ENCODE measurements at places on chromosomes 12 and 14. TPM values are rescaled to one million over a fixed set of nuclear protein-coding genes. Genes with fewer than 3 reads are reported as not detected.

GRCh38 chr14:73180385-73180805 is 44.1 kb downstream of the PSEN1 start:
- peak; percentile 18 for DNase-seq

DNA sequence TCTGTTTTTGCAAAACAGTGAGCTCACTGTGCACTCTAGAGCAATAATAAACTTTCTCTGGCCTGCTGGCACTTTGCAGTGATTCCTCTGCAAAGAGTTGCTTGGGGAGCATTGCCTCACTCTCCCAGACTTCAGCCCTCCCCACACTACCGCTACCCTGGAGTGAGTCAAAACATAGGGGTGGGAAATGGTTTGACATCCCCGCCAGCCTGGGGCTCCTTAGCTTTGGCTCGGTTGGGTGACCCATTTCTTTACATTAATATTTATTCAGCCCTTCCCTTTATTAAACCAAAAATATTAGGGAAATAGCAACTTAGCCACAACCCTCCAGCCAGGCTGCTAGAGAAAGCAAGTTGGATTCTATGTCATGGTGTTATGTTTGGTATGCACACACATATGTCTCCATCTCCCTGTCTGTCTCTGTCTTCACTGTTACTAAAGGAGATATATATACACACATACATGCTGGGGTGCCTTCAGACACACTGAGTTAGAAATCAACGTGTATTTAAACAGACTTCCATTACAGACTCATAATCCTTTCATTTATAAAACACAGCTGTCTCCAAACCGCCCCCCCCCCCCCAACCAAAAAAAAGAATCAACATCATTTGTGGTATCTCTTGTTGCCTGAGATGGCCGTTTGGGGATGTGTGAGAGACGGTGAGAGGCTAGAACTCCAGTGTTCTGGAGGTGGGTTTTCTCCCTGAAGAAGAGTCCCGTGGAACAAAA is 3.4 kb upstream of the IRF2BPL start:
- no peak for DNase-seq

- no peak for DNase-seq
These were observed 2.7 kb downstream of the TTC6 start for GRCh38 chr14:37597914-37598746.

DNA sequence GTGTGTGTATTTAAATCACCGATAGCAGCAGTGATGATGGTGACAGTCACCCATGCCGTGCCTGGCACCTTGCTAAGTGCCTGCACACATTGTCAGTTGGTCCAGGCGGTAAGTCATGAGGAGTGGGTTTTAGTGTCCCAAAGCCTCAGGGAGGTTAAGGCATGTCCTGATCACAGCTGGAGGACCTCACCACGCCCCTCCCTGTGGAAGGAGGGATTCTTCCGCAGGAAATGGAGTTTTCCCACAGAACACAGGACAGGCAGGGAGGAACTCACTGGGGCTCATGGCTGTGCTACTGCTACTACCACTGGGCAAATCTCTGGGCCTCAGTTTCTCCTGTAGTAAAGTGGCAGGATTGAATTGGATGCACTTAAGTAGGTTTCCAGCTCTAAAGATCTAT is 142.3 kb downstream of the CACNA1C start:
- DNase-seq, result no peak

GRCh38 chr14:84864548-84865271 is 665.2 kb upstream of the FLRT2 start:
- no peak for DNase-seq

DNA sequence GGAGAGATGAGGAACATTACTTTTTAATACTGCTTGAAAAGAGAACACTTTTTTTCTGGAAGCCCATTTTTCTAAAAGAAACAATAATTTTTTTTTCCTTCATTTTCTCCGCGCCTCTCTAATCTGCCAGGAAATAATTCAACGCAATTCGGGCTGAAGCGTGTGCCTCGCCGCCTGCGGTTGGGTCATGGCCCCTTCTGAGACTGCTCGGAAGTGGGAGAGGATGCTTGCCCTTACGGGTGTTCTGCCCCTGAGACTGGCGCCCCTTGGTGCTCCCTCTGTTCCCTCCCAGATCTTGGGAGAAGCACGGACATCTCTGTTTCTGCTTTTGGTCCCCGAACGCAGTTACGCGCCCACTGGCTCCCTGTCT is 332 bp upstream of the TBC1D30 start:
- DNase-seq, result no peak

- no peak for DNase-seq
These were observed 57.6 kb downstream of the ST8SIA1 start for GRCh38 chr12:22276867-22277266.

DNA sequence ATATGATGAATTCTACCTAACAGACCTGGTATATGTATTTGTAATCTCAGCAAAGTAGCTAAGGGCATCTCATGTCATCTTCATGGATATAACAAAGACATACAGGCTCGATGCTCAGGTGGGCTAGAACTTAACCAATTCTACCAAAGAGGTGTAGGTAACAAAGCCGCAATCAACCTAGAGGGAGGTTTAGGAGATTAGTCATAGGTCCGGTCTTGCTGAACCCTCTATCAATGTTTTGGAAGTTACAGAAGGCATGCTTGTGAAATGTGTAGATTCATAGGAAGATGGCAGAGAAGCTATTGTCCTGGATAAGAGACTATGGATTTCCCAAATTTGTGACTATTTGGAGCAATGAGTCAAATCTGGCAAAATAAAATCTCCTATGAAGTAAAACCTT is 42.6 kb upstream of the SYCP3 start:
- DNase-seq, result no peak

GRCh38 chr12:95054206-95054605 is 19.2 kb downstream of the NR2C1 start:
- no peak for DNase-seq

- DNase-seq, result no peak
These were observed 75.7 kb downstream of the SCN8A start for GRCh38 chr12:51666696-51667095.

- no peak for DNase-seq
These were observed 36.8 kb downstream of the IQSEC3 start for GRCh38 chr12:103169-103981.

- DNase-seq, result no peak
These were observed 33.7 kb downstream of the ITPK1 start for GRCh38 chr14:93081876-93082570.

GRCh38 chr12:91249518-91250272 is 67.1 kb upstream of the DCN start:
- no peak for DNase-seq

- no peak for DNase-seq
These were observed 157.5 kb upstream of the ATF7IP start for GRCh38 chr12:14207905-14208551.

Gene OR6C4
- not detected for total RNA-seq

Gene JAG2
- total RNA-seq, result 9.8 TPM

Gene RD3L
- total RNA-seq, result not detected

Gene FAM222A
- 4.2 TPM for total RNA-seq

Gene AVPR1A
- not detected for total RNA-seq

Gene PMEL
- 1.1 TPM for total RNA-seq

Gene ADSS1
- 3.7 TPM for total RNA-seq
